ENCODE measurements at places on chromosomes 11 and 22.

- DNase-seq, result no peak
These were observed 965.7 kb upstream of the FAT3 start for GRCh38 chr11:91258876-91259275.

- DNase-seq, result no peak
These were observed 509.0 kb upstream of the LARGE1 start for GRCh38 chr22:34429314-34429713.

DNA sequence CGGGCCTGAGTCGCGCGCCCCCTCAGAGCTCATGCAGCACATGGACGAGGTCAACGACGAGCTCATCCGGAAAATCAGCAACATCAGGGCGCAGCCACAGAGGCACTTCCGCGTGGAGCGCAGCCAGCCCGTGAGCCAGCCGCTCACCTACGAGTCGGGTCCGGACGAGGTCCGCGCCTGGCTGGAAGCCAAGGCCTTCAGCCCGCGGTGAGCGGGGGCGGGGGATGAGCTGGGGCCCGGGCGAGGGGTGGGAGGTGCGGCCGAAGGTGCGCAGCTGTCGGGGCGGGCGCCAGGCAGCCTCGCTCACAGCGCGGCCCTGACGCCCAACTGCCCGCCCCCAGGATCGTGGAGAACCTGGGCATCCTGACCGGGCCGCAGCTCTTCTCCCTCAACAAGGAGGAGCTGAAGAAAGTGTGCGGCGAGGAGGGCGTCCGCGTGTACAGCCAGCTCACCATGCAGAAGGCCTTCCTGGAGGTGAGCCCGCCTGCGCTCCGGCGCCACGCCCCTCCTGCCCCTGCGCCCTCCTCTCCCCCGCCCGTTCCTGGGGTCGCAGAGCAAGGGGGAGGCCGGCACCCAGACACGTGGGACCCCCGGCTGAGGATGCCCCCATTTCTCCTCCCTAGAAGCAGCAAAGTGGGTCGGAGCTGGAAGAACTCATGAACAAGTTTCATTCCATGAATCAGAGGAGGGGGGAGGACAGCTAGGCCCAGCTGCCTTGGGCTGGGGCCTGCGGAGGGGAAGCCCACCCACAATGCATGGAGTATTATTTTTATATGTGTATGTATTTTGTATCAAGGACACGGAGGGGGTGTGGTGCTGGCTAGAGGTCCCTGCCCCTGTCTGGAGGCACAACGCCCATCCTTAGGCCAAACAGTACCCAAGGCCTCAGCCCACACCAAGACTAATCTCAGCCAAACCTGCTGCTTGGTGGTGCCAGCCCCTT lies 20.5 kb downstream of the EPS8L2 start:
- no peak for DNase-seq

GRCh38 chr11:121722431-121723245 lies 269.9 kb upstream of the SORL1-AS1 start:
- DNase-seq, result peak; percentile 7
